ENCODE measurements at places on chromosomes 12 and 14.
A peak's percentile ranks its signal among the peaks of the same experiment; 100 is the strongest.

GRCh38 chr12:981961-982360 lies 9.1 kb upstream of the ERC1 start:
- DNase-seq = no peak

- peak; percentile 43 for DNase-seq
Measured at GRCh38 chr14:51094282-51094821, 553 bp downstream of the TRIM9 start.

GRCh38 chr14:89215114-89215513 lies 201.9 kb downstream of the FOXN3 start:
- DNase-seq = no peak

- DNase-seq = no peak
Measured at GRCh38 chr12:118119449-118119879, 15.7 kb upstream of the VSIG10 start.

DNA sequence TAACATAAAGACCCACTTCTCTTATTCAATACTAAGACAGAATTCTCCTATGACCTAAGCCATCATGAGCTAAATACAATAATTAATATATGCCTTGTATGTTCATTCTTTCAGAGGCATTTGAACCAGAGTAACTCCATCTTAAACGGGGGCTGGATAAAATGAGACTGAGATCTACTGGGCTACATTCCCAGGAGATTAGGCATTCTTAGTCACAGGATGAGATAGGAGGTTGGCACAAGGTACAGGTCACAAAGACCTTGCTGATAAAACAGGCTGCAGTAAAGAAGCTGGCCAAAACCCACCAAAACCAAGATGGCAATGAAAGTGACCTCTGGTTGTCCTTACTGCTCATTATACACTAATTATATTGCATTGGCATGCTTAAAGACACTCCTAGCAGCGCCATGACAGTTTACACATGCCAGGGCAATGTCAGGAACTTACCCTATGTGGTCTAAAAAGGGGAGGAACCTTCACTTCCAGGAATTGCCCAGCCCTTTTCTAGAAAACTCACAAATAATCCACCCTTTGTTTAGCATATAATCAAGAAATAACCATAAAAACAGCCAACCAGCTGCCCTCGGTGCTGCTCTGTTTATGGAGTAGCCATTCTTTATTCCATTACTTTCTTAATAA lies 260.7 kb downstream of the SSPN start:
- DNase-seq = no peak

- no peak for DNase-seq
Measured at GRCh38 chr14:87967496-87967895, 25.5 kb downstream of the GALC start.

- no peak for DNase-seq
Measured at GRCh38 chr14:49017447-49017846, 568.7 kb downstream of the RPS29 start.

DNA sequence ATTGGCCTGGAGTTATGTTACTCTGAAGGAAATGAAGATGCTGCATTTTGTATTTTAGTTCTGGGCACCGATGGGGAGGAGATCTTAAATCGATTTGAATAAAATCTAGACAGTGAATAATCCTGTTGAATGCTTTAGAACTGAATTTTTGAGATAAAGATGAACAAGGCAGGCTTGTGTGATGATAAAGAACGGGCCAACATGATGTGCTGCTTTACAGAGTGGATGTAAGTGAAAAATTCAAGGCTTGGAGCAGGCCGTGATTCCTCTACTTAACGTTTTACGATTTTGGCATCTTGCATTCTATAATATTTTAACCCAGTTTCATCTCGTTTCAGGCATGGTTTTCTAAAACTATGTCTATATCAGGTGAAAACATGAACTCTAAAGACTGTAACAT lies 23.5 kb upstream of the BHLHE41 start:
- DNase-seq = no peak

DNA sequence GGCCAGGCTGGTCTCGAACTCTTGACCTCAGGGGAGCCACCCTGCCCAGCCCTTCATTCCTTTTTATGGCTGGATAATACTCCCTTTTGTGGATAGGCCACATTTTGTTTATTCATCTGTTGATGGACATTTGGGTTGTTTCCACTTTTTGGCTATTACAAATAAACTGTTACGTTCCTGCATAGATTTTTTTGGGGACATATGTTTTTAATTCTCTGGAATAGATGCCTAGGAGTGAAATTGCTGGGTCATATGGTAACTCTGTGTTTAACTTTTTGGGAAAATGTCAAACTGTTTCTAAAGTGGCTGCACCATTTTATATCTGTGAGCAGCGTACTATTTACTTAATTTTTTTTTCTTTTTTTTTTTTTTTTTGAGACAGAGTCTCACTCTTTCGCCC lies 9.8 kb downstream of the KMT5A start:
- no peak for DNase-seq

- no peak for DNase-seq
Measured at GRCh38 chr12:45305907-45306306, 90.0 kb downstream of the ANO6 start.

DNA sequence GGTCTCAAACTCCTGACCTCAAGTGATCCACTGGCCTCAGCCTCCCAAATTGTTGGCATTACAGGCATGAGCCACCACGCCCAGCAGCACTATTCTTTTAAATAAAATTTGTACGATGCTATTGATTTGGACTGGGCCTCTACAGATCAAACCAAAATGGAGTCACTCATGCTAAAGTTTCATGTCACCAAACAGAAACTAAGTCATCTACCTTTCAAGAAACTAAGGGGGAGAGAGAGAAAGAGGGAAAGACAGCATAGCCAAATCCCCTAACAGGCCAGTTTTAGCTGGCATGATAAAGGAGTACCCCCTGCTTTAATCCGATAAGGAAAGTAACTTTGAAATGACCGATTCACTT lies 23.1 kb upstream of the STK38L start:
- no peak for DNase-seq

All from NB4 (cell line).